ENCODE measurements at places on chromosomes 1 and 21. TPM values are rescaled to one million over a fixed set of nuclear protein-coding genes. Genes with fewer than 3 reads are reported as not detected.

DNA sequence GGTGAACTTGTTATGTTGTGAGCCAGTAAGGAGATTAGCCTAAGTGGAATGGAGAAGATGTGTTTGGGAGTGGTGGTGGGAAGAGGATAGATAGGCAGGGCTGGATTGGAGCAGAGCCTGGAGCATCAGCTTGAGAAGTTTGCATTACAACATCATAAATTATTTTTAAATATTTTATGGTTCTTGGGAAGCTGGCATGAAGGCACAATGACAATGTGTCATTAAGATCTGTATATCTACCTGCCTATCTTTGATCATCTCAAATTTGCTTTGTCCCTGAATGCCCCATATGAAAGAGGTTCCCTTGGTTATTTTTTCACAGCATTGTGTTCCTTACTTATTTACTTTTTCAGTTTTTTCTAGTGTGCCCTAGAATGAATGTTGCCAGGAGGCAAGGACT, 32.3 kb downstream of the HRNR start:
- DNase-seq = no peak

Gene CFHR5
- total RNA-seq = not detected

- no peak for DNase-seq
Observed at GRCh38 chr1:243549791-243550190, 293.9 kb downstream of the SDCCAG8 start.

Gene FAM43B
- not detected for total RNA-seq

Gene NR1I3
- total RNA-seq = not detected

- DNase-seq = no peak
Observed at GRCh38 chr1:189606795-189607476, 870.7 kb downstream of the BRINP3 start.

DNA sequence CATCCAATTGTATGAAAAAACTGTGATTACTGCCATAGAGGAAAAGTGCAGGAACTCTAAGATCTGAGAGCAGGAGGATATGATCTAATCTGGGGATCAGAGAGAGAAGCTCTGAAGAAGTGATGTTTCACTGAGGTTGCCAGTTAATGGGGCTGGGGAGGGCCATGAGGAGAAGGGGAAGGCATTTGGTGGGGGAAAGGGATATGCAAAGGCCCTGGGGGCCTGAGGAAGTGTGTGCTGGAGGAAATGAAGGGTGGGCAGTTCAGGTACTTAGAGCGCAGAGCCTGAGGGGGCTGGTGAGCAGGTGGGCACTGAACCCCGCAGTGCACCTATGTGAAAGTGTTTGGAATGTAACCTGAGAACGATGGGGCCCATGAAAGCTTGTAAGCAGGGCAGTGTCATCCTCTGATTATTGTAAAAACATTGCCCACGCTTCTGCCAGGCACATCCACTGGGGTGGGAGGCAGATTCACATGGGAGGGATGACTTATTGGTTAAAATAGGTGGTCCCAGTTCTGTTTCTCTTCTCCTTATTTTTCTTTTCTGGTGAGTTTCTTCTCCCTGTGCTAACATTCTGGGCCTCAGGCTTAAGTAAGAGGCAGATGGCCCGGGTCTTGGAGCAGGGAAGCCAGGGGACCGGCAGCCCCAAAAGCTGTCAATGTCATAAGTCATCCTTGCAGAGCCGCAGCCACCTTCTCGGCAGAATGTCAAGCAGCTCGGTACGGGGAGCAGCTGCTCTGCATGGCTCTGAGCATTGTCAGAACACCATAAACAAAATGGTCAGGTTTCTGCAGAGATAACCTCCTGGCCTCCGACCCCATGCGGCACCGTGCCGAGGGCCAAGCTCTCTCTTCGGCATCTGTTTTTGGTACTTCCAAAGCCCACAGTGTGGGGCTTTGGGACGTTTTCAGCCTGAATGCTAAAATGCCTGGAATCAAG, 492.0 kb upstream of the VAMP3 start:
- DNase-seq = no peak

All from HCT116 (cell line).